Activated T-cell treated with anti-CD3 and anti-CD28 coated beads for 24 hours (primary cell): ENCODE measurements at places on chromosomes 13 and 19.

- DNase-seq, result no peak
Measured at GRCh38 chr13:27980280-27980998, 8.1 kb downstream of the URAD start.

DNA sequence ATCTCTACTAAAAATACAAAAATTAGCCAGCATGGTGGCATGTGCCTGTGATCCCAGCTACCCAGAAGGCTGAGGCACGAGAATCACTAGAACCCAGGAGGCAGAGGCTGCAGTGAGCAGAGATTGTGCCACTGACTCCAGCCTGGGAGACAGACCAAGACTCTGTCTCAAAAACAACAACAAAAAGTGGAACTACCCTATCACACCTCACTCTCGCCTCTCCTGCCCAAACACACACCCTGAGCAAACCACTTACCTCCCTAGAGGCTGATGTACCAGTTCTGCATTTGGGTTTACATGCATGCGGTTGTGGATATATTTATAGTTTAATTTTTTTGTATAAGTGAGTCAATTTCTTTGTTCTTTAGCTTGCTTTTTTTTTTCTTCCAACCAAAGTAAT lies 7.7 kb upstream of the PTOV1 start:
- DNase-seq, result no peak

GRCh38 chr13:71806886-71807285 lies 60.1 kb downstream of the DACH1 start:
- no peak for DNase-seq

DNA sequence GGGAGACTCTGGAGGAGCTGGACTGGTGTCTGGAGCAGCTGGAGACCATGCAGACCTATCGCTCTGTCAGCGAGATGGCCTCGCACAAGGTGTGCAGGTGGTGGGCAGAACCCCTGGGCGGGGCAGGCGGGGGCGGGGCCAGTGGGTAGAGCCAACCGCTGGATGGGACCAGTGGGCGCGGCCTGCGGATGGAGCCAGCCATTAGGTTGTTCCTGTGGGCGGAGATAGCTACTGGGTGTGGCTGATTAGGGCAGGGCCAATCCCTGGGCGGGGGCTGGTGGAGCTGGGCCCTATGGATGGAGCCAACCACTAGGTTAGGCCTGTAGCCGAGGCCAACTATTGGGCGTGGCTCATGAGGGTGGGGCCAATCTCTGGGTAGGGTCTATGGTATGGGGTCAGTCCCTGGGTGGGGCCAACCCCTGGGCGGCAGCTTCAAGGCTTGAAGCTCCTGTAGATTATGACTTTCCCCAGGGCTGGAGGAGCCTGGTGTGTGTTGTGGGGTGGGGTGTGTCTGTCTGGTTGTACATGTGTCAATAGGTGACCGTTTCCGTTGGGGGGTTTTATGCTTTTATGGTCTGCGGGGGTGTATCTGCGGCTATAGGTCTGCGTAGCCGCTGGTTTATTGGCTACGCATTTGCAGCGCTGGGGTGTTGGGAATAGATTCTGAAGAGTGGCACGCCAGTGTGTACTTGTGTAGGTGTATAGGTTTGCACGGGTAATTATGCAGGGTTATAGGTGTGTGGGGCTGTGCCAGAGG lies 30.7 kb downstream of the PDE4A start:
- no peak for DNase-seq

- no peak for DNase-seq
Measured at GRCh38 chr19:38838986-38839761, 7.6 kb upstream of the ECH1 start.

- DNase-seq, result no peak
Measured at GRCh38 chr19:15563325-15563794, 51.7 kb upstream of the CYP4F8 start.

- no peak for DNase-seq
Measured at GRCh38 chr19:44613295-44614178, at the start of gene IGSF23. IGSF23 (plus strand) TSS chr19:44613563; CDS start chr19:44613646, 83 bp downstream.

GRCh38 chr13:66958611-66959010 lies 271.5 kb downstream of the PCDH9 start:
- DNase-seq, result no peak

GRCh38 chr13:31927219-31927653 lies 104.3 kb upstream of the FRY start:
- no peak for DNase-seq

DNA sequence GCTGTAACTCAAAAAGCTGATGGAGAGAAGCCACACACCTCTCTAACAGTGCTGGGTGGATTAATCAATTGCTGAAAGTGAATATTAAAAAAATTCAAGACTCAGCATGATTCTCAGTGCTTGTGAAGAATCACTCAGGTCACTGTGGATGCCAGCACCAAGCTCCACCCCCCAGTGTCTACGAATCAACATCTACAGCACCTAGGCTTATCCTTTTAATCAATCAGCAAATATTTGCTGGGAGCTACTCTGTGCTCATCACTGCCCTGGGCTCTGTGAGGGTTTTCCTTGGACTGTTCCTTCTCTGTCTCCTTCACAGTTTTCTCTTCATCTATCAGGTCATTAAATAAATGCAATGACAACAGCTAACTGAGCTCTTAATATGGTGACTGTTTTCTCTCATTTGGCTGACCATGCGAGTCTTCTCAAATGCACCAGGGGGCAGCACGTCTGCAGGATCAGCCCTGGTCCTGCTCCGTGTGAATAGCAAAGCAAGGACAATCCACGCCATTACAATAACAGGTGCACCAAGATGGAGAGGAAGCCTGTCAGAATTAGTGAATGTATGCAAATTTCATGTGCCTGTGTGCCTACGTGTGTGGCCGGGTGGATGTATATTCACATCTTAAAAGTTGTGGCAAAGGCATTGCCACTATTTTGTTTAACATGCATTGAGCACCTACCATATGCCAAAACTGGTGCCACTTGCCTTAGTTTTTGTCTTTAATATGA lies 14.6 kb upstream of the C13orf42 start:
- peak; percentile 32 for DNase-seq

DNA sequence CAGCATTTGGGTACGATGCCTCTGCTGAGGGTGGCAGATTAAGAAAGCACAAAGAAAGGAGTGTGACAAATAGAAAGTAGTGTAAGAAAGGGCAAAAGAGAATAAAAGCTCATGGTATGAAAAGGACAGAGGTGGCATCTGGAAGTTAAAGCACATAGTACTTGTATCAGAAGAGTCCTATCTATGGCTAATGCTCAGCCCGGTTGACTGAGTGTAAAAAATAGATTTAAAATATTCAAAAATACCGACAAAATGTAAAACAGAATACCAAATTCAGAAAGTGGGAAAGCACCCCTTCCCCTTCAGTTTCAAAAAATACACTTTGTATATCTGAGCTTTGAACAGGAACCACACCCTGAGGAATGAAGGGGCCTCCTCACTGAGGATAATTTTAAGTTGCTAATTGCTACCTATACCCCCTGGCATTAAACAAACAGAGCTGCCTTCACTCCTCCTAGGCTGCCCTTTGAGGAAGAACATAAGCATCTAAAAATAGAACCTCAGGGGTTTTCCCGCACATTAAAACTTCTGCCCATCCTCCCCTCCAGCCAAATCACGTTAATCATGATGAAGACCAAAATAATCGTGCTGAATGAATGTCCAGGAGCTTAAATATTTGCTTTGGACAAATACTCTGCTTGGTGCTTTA lies 43.3 kb downstream of the DLEU7 start:
- no peak for DNase-seq

DNA sequence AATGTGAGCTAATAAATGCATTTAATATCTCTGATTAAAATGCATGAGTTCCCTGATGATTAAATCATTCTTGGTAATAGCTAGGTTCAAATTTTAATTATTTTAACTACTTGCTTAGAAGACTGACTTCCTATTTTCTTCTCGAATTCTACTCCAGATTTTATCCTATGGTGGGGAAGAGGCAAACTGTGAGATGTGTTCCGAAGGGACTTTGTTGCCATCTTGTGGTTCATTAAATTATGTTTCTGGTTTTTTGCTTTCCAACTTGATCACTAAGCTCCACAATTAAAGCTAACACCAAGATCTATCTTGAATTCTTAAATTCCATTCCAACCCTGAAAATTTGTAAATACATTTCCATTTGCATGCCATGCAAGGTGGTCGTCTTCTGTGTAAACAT lies 538.4 kb upstream of the PCDH20 start:
- no peak for DNase-seq

DNA sequence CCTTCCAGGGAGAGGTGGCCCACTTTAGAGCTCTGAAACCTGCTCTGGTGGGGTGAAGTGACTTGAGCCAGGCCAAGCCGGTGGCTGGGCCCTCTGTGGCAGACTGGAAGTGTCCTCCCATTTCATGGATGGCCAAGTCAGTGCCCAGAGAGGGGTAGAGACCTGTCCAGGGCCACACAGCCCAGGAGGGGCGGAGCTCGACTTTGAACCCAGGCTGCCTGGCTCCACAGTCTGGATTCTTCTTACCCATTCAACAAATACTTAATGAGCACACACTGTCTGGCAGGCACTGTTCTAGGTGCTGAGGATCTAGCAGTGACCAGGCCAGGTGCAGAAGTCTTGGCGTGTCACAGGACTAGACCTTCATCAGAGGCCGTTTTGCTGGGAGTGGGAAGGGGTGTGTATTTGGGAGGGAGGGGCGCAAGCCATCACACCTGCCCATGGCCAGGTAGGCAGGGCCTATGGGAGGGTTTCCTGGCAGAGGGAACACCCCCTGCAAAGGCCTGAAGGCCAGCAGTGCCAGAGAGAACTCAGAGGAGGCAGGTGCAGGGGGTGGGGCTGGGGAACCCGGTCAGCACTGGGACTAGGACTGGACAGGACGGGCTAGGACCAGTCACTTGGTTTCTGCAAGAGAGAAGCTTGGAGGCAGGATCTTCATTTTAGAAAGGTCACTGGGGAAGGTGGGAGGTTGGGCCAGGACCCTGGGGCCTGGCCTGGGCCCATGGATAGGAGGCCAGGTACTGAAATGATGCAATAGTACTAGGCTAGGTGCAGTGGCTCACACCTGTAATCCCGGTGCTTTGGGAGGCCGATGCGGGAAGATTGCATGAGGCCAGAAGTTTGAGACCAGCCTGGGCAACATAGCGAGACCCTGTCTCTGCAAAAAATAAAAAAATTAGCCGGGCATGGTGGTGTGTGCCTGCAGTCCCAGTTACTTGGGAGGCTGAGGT lies 31.8 kb downstream of the DNM2 start:
- no peak for DNase-seq

DNA sequence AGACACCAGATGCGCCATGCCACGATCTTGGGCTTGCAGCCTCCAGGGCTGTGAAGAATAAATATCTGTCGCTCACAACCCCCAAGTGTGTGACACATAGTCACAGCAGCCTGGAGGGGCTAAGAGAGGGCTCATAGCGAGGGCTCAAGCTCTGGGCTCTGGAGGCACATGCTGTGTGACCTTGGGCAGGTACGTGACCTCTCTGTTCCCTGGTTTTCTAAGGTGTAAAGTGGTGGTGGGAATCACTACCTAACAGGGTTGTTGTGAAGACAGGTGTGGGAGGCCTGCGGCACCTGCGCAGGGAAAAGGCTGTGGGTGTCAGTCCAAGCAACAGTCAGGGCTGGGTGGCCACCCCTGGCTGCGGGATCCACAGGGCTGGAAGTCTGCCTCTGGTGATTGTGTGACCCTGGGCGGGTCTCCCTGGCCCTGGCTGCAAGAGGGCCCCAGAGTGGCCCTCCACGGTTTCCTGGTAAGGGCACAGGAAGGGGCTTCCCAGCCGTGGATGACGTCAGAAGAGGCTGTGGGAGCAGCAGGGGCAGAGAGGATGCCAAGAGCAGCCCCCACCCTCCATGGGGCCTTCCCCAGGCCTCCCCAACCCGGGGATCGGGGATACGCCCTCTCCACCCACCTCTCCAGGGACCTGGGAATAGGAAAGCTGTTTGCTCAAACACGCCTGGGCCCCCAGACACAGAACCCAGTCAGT lies 218.8 kb upstream of the SGCG start:
- DNase-seq, result no peak

DNA sequence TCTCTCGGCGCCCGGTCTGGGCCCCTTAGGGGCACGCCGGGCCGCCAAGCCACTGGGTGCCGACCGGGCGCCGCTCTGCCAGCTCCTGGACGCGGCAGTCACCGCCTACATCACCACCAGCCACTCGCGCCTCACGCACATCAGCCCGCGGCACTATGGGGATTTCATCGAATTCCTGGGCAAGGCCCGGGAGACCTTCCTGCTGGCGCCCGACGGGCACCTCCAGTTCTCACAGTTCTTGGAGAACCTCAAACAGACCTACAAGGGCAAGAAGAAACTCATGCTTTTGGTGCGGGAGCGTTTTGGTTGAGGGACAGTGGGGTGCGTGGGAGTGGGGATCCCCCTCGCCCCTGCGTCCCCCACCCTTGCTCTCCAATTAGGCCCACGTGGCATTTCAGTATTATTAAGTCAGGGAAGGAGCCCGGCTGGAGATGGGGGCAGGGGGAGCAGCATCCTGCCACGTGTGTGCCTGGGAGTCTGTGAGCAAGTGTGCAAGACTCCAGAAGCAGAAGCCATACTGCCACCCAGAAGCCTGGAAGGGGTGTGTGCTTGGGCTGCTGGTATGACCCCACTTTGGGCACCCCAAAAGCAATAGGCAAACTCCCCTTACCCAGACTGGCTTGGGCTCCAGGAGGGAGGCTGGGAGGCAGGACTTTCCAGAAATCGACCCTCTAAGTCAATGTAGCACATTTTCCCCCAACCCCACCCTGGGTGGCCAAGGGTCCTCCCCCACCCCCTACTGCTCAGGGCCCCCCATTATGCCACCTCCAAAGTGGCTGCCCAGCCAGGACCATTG lies 35.7 kb downstream of the ZSWIM4 start:
- no peak for DNase-seq

DNA sequence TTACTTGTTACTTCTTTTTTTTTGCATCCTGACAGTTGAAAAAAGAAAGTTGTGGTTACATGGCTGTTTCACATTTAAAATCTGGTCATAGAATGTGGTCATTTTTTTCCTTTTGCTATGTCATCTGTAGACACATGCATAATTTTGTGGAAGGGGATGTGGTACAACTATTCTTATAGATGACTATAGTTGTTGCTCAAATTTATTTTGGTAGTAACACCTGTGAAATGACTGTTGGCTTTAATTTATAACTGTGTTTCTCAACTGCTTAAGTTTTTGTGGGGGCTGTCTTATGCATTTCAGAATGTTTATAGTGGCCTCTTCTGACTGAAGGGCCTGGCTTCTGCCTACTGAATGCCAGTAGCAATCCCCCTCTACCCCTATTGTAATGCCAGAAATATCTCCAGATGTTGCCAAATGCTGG lies 130.5 kb downstream of the PAN3 start:
- DNase-seq, result no peak

DNA sequence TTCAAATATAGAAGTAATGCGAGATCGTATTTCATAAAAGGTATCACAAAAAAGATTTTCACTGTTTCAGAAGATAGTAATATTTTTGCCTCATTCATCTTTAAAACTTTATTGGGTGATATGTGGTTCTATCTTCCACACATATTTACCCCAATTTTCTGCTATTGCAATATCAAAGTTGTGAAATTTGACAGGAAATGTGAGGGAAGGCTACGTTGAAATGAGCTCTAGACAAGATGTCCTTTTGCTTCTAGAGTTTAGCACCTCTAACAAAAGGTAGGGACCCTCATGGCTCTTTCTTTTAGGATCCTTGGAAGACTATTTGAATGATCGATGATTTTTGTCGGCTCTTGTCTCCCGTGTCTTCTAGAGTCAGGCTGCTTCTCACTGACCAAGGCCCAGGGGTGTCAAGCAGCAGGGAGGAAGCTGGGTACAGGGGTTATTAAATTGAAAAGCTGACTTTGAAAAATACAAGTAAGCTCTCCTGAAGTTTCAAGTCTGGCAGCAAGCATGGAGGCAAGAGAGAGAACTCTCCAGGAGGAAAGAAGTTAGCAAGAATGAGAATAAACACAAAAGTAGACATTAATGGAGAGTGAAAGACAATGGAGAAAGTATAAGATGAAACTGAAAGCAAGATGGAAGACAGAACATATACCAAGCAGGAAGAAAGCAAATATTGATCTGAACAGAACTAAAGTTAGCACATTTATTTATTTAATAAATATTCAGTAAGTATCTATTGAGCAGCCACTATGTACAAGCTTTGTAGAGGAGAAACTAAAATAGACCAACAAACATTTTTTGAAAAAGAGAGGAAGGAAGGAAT lies 73.4 kb downstream of the RUBCNL start:
- no peak for DNase-seq
